ENCODE measurements at places on chromosomes 4 and X. TPM values are rescaled to one million over a fixed set of nuclear protein-coding genes. Genes with fewer than 3 reads are reported as not detected.

F8A2 gene
- not detected for total RNA-seq

COL25A1 gene
- not detected for total RNA-seq

MAGEC2 gene
- total RNA-seq: not detected

CCNA2 gene
- total RNA-seq: 49.1 TPM

STK32B gene
- 22.0 TPM for total RNA-seq

TCEAL4 gene
- 114 TPM for total RNA-seq

SPANXA2 gene
- not detected for total RNA-seq

CT45A10 gene
- total RNA-seq: 0.29 TPM

FAM149A gene
- 1.1 TPM for total RNA-seq

DAPP1 gene
- total RNA-seq: not detected

SERTM2 gene
- not detected for total RNA-seq

NDNF gene
- not detected for total RNA-seq

ANK2 gene
- 0.84 TPM for total RNA-seq

ASB11 gene
- not detected for total RNA-seq

CLGN gene
- 5.0 TPM for total RNA-seq
